ENCODE measurements at places on chromosomes 3 and 15.

GRCh38 chr15:67700023-67700422 lies 125.3 kb upstream of the SKOR1 start:
- H3K27me3 ChIP-seq = no peaks in the 10 kb centered on the region
- no peak overlapping the region for H3K4me3 ChIP-seq
- no peaks in the 10 kb centered on the region for H3K4me1 ChIP-seq
- no peak for DNase-seq
- H3K36me3 ChIP-seq = peaks cover 18% of the 10 kb centered on the region

DNA sequence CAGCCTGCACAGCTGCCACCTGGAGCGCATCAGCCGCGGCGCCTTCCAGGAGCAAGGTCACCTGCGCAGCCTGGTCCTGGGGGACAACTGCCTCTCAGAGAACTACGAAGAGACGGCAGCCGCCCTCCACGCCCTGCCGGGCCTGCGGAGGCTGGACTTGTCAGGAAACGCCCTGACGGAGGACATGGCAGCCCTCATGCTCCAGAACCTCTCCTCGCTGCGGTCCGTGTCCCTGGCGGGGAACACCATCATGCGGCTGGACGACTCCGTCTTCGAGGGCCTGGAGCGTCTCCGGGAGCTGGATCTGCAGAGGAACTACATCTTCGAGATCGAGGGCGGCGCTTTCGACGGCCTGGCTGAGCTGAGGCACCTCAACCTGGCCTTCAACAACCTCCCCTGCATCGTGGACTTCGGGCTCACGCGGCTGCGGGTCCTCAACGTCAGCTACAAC lies 20.4 kb downstream of the NRROS start:
- DNase-seq = no peak
- H3K27ac ChIP-seq = no peak overlapping the region
- no peaks in the 10 kb centered on the region for H3K4me1 ChIP-seq
- peaks cover 73% of the 10 kb centered on the region for H3K36me3 ChIP-seq

DNA sequence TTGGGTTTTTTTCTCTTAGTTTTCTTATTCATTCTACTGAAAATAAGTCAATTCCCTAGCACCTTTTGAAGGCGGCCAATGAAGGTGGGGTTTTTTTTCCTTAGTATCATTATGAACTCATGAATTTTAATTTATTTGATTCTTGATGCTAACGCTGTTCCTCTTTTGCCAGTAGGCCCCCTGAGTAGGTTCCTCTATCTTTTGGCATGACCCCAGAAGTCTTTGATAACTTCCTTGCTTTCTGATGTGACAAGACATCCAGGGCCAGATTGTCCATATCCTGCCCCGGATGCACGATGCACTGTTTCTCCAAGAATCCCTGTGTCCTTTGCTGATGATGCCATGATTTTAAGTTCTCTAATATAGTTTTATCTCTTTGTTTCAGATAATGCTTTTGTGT lies 20.6 kb downstream of the LRRK1 start:
- H3K4me1 ChIP-seq = no peaks in the 10 kb centered on the region
- no peak overlapping the region for H3K4me3 ChIP-seq
- no peaks in the 10 kb centered on the region for H3K27me3 ChIP-seq
- no peaks in the 10 kb centered on the region for H3K36me3 ChIP-seq
- H3K27ac ChIP-seq = no peak overlapping the region

GRCh38 chr3:136283627-136284026 lies 33.5 kb downstream of the PCCB start:
- DNase-seq = no peak
- H3K27me3 ChIP-seq = no peaks in the 10 kb centered on the region
- no peak overlapping the region for H3K4me3 ChIP-seq
- H3K4me1 ChIP-seq = no peaks in the 10 kb centered on the region
- no peak overlapping the region for H3K27ac ChIP-seq

DNA sequence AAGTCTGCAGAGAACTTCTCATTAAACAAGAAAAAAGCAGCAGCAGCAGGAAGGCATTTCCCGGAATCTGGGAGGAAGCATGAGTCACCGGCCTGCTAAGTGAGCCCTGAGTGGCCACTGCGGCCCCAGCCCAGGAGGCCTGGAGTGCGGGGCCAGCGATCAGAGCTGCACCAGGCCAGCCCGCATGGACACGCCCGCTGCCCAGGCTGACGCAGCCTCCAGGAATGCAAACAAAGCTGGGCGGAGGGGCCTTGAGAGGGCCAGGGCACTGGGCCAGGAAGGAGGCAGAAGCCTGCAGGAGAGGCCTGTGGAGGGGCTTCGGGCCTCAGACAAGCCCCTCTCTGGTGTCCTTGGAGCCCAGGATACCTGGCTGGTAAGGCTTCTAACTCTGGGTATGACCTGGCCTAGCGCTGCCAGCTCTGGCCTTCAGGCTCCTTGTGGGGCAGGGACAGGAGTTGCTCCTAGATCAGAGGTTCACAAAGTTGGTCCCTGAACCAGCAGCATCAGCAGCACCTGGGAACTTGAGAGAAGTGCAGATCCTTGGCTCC lies 101.2 kb downstream of the SMAD6 start:
- H3K4me1 ChIP-seq = peaks cover 39% of the 10 kb centered on the region
- H3K27me3 ChIP-seq = no peaks in the 10 kb centered on the region
- peak; percentile 93 for DNase-seq
- H3K4me3 ChIP-seq = no peak overlapping the region
- no peaks in the 10 kb centered on the region for H3K36me3 ChIP-seq

DNA sequence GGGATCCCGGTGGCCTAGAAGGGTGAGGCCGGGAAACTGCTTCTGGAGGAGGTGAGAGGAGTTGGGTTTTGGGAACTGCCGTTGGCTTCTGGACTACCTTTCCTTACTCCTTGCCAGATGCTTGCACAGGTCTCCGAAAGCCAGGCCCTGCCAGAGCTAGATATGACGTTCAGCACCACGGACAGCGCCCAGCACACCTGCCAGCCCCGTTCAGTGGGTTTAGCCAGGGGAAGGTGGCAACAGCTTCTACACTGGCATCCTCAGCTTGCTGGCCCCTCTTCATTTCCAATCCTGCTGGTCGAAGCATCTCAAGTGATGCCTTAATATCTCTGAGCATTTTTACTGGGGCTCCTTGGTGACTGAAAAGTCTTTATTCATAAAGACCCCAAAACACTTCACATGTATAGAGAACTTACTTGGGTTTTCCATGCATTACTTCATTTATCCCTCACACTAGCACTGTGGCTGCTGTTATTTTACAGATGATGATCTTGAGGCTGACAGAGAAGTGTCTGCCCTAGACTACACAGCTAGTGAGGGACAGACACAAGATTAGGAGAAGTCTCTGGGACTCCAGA lies 21.9 kb downstream of the HCN4 start:
- H3K4me1 ChIP-seq = no peaks in the 10 kb centered on the region
- H3K36me3 ChIP-seq = no peaks in the 10 kb centered on the region
- no peak overlapping the region for H3K4me3 ChIP-seq

- H3K4me1 ChIP-seq = no peaks in the 10 kb centered on the region
- H3K27me3 ChIP-seq = no peaks in the 10 kb centered on the region
- no peak overlapping the region for H3K27ac ChIP-seq
- no peaks in the 10 kb centered on the region for H3K36me3 ChIP-seq
- no peak overlapping the region for H3K4me3 ChIP-seq
Observed at GRCh38 chr15:61037031-61037430, 192.1 kb downstream of the RORA start.

DNA sequence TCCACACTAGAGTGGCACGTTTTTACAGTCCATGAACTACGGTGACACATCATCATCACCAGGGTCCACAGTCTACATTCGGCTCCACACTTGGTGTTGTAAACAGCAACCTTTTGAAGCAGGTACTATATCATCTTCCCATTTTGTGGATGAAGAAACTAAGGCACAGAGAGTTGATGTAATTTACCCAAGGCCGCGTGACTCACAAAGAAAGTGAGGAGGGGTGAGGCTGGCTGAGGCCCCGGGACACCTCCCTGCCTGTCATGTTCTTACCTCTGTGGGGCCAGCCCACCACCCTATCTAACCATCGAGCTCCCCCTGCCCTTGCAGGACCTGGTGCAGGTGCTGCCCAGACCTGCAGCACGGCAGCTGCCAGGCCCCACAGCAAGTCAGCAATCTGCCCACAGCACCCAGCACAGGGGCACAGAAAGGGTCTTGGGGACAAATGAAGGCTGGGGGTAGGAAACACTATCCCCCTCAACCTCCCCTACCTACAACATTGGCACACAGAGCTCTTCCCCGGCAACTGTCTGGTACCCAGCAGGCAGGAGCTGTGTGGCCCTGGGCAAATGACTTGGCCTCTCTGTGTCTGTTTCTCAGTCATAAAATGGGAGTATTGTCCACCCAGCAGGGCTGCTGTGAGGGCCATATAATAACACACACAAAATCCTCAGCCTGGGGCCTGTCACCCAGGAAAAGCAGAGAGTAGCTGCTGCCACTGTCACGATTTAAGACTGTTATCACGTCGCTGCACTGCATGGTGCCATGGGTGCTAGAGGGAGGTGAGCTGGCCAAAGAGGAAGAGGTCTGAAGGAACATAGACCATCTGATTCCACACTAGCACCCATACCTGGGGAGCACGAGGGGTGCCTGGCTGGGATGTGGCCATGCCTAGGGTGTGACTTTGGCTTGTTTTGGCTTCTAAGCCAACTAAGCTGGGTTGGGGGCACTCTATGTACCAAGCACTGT lies 115.1 kb downstream of the IQSEC1 start:
- no peaks in the 10 kb centered on the region for H3K36me3 ChIP-seq
- no peak overlapping the region for H3K4me3 ChIP-seq
- H3K27ac ChIP-seq = no peak overlapping the region
- H3K4me1 ChIP-seq = peaks cover 25% of the 10 kb centered on the region
- H3K27me3 ChIP-seq = no peaks in the 10 kb centered on the region
- no peak for DNase-seq

GRCh38 chr3:18538463-18539230 lies 113.5 kb upstream of the SATB1 start:
- no peak for DNase-seq
- H3K4me1 ChIP-seq = no peaks in the 10 kb centered on the region
- no peak overlapping the region for H3K27ac ChIP-seq
- H3K27me3 ChIP-seq = no peaks in the 10 kb centered on the region

DNA sequence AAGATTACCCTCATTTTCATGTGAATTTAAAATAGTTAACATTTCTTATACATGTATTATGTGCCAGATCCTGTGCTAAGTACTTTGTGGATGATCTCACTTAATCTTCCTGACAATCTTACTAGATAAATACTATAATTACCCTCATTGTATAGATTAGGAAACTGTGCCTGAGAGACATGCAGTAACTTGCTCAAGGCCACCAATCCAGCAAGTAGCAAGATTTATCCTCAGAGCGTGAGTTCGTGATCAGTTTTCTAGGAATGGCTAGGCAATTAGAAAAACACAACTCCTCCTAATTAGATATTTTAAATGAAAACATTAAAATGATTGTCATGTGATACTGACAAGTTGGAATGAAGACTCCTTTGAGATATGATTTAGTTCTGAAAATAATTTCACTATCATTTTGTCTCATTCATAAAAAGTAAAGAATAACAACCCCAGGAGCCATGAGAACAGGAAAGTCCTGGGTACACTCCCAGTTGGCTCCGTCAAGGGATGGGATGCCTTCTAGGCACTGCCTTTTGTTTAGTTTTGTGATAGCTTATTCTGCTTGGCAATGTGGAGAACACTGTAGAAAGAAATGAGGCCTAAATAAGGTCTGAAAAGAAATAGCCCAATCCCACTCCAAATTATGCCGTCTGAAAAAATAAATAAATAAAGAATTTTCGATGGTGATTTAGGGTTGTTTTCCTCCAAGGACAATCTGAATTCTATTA lies 61.3 kb downstream of the FBN1 start:
- H3K4me1 ChIP-seq = no peaks in the 10 kb centered on the region
- DNase-seq = no peak
- no peak overlapping the region for H3K27ac ChIP-seq
- H3K36me3 ChIP-seq = no peaks in the 10 kb centered on the region
- no peaks in the 10 kb centered on the region for H3K27me3 ChIP-seq

DNA sequence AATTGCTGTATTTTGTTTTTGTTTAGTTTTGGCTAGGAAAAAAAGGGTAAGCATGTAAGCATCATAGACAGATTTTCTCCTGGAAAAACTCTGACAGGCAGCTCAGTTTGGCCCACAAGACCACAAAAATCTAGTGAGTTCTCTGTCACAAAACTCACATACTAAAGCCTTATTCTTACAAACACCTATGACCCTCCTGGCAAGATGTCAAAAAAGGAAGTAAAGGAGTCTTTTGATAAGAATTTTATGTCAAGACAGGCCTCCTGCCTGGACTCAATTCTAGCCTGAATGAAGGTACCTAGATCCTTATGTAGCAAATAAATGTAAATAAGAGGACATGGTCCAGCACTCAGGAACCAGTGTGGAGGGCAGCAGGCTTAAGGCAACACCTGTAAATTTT lies 668.3 kb upstream of the ZNF385D start:
- no peaks in the 10 kb centered on the region for H3K27me3 ChIP-seq
- H3K27ac ChIP-seq = no peak overlapping the region
- H3K36me3 ChIP-seq = no peaks in the 10 kb centered on the region
- H3K4me3 ChIP-seq = no peak overlapping the region

DNA sequence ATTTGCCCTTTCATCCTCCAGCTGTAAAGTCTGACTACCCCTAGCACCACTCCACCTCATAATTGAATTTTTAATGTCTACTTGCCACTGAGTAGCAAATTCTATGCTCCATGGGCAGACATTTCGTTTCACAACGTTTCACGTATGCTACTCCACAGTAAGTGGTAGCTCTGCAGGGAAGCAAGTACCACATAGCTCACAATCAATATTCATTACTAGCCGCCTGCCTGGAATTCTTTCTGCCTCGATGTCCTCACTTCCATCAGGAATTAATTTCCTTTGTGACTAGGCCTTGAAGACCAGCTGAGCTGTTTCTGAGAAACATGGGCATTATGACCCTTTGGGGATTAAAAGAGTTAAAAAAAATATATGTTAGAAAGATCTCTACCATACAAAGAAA lies 15.3 kb downstream of the NPTN start:
- H3K4me3 ChIP-seq = no peak overlapping the region
- no peak overlapping the region for H3K27ac ChIP-seq
- H3K27me3 ChIP-seq = no peaks in the 10 kb centered on the region

DNA sequence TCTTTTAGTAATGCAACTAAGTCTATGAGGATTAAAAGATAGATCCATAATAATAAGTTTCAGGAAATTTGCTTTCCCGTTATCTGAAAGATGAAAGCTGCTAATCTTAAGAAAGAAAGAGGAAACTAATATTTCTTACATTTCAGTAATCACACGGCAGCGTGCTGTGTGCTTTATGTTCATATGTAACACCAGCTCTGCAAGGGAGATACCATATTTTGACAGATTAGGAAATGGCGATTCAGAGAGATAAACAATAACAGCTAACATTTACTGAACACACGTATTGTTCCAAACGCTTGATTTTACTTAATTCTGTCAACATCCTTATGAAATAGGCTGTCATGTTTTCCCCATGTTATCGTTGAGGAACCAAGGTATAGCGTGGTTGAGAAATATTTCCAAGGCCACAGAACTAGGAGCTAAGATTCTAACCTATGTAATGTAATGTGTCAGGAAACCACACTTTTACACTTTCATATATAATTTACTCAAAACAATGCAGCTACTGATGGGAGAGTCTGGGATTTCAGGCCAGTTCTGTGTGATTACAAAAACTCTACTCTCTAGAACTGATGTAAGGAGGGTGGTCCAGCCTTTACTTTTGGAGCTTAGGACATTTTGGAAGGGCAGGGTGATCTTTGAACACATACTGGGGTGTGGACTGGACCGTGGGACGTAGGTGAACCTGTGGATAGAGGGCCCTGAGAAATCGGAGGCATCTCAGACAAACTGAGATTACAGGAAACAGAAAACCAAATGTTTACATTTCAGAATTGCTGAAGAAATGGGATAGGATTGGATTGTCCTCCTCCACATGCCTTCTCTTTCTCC lies 100.6 kb downstream of the IL1RAP start:
- H3K36me3 ChIP-seq = peaks cover 6% of the 10 kb centered on the region
- no peak overlapping the region for H3K4me3 ChIP-seq
- H3K4me1 ChIP-seq = peaks cover 46% of the 10 kb centered on the region
- H3K27me3 ChIP-seq = no peaks in the 10 kb centered on the region
- DNase-seq = no peak
